Endothelial cell of umbilical vein (primary cell): ENCODE measurements at places on chromosomes 2 and 18. TPM values are rescaled to one million over a fixed set of nuclear protein-coding genes. Genes with fewer than 3 reads are reported as not detected.

GCG gene
- not detected in 2 replicates for total RNA-seq

GRCh38 chr2:107376909-107377308 lies 449.8 kb upstream of the RGPD4 start:
- no peak overlapping the region for H3K27ac ChIP-seq
- H3K4me1 ChIP-seq = no peaks in the 10 kb centered on the region
- no peak for DNase-seq

RAB12 gene
- total RNA-seq = 42.0 and 45.4 TPM in 2 replicates

- H3K27ac ChIP-seq = no peak overlapping the region
- H3K4me3 ChIP-seq = no peak overlapping the region
- H3K36me3 ChIP-seq = no peaks in the 10 kb centered on the region
- DNase-seq = no peak
- H3K4me1 ChIP-seq = peaks cover 11% of the 10 kb centered on the region
Measured at GRCh38 chr2:239262484-239263230, 138.2 kb downstream of the HDAC4 start.

VPS54 gene
- 17.6 and 17.7 TPM in 2 replicates for total RNA-seq

IL1R1 gene
- 2.9 and 5.5 TPM in 2 replicates for total RNA-seq

- H3K4me1 ChIP-seq = no peaks in the 10 kb centered on the region
- no peak overlapping the region for H3K4me3 ChIP-seq
- H3K27me3 ChIP-seq = no peaks in the 10 kb centered on the region
- DNase-seq = no peak
- no peak overlapping the region for H3K27ac ChIP-seq
Measured at GRCh38 chr18:43800584-43800983, 523.3 kb upstream of the SYT4 start.

SIGLEC15 gene
- total RNA-seq = not detected in 2 replicates

- H3K36me3 ChIP-seq = no peaks in the 10 kb centered on the region
- peak overlapping the region; percentile 62 for H3K27ac ChIP-seq
- no peak for DNase-seq
- H3K27me3 ChIP-seq = no peaks in the 10 kb centered on the region
- no peak overlapping the region for H3K4me3 ChIP-seq
- peaks cover 46% of the 10 kb centered on the region for H3K4me1 ChIP-seq
Measured at GRCh38 chr2:172969166-172969565, 106.5 kb upstream of the MAP3K20 start.

SPDYA gene
- total RNA-seq = 0.92 and 1.6 TPM in 2 replicates

DNA sequence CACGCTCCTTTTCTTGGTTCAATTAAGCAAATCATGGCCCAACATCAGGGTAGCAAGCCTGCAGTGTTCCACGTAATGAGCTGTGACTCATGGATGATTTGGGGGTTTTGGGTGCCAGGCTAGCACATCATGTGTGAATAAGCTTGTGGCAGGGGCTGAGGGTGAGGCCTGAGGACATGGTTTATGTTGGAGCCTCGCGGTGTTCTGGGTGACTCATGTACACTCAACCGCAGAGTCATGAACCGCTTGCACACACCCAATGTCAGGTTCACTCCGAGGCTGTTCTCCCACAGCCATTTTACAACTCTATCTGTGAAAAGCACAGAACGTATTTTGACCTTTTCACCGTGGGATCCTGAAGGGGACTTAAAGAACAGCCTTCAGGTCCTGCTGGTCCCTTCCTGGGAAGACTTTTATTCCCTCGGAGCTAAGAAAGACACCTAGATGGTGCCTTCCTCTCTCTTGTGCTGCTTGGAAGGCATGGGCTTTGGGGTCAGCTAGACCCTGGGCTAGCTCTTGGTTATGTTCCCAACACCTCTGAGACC lies 139.9 kb upstream of the ZEB2 start:
- DNase-seq = no peak
- no peak overlapping the region for H3K27ac ChIP-seq
- H3K36me3 ChIP-seq = no peaks in the 10 kb centered on the region

DNA sequence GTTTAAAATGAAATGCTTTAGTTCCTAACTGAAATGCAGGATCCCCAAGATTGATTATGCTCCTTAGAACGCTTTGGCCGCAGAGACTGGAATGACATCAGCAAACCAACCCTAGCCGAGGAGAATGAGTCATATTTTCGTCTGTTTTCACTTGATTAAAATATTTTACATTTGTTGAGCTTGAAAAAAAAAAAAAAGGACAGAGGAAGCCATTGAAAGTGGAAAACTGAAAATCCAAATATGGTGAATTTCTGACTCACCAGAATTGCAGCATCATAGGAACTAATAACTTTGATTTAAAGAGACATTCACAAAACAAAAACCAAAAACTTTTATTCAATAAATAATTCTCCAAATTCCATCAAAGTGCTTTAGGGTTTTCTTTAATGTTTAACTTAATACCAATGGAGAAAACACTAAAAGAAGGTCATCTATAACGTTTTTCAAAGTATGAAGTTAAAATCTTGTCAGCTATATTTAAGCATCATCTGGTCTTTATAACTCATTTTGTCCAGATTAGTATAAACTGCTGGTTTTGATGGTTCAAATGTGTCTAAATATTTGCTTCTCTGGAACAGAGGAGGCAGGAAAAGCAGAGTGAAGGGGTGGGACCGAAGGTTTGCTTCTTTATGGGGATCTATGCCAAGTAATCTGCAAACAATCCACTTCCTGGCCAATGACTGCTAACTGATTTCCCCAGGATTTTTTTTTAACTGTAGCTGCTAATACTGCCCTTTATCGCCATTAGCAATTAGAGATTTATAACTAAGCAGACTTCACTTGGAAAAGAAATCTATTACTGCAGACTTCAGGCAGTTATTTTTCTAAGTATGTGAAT lies 30.9 kb upstream of the COL5A2 start:
- H3K36me3 ChIP-seq = no peaks in the 10 kb centered on the region
- peak overlapping the region; percentile 95 for H3K27ac ChIP-seq
- DNase-seq = peak; percentile 94
- no peaks in the 10 kb centered on the region for H3K27me3 ChIP-seq
- peaks cover 35% of the 10 kb centered on the region for H3K4me1 ChIP-seq
- peak overlapping the region; percentile 68 for H3K4me3 ChIP-seq

UGT1A4 gene
- total RNA-seq = not detected in 2 replicates

GRCh38 chr2:20525041-20526035 lies 78.5 kb downstream of the RHOB start:
- H3K4me1 ChIP-seq = peaks cover 7% of the 10 kb centered on the region
- H3K36me3 ChIP-seq = no peaks in the 10 kb centered on the region
- H3K27ac ChIP-seq = no peak overlapping the region
- DNase-seq = no peak

DNA sequence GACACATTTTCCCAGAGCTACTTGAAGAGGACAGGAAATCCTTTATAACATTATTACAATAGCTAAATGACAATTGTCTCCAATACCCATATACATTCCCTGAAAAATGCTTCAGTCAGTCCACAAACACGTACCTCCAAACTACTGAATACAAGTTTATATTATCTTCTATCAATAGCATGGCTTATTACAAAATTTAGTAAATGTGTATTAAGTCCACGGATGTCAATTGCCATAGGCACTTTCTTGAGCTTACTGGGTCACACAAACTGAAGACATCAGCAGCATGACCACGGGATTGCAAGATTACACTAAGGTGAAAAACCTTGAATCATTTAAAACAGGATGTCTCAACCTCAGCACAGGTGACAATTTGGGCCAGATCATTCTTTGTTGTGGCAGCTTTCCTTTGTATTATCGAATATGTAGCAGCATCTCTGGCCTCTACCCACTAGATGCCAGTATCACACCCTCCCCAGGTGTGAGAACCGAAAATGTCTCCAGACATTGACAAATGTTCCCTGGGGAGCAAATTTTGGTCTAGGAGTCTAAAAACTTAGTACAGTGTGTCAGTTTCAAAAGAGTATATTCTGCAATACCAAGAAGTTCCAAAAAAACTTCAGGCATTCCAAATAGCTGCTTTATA lies 1.4 kb downstream of the MBD2 start:
- H3K27ac ChIP-seq = peak overlapping the region; percentile 58
- no peaks in the 10 kb centered on the region for H3K36me3 ChIP-seq
- H3K4me1 ChIP-seq = peaks cover 23% of the 10 kb centered on the region
- H3K4me3 ChIP-seq = peak overlapping the region; percentile 63
- DNase-seq = no peak

- no peaks in the 10 kb centered on the region for H3K36me3 ChIP-seq
- no peak for DNase-seq
- H3K27ac ChIP-seq = no peak overlapping the region
- no peaks in the 10 kb centered on the region for H3K27me3 ChIP-seq
- H3K4me1 ChIP-seq = no peaks in the 10 kb centered on the region
Measured at GRCh38 chr18:66550366-66550765, 53.5 kb downstream of the CDH19 start.

DNA sequence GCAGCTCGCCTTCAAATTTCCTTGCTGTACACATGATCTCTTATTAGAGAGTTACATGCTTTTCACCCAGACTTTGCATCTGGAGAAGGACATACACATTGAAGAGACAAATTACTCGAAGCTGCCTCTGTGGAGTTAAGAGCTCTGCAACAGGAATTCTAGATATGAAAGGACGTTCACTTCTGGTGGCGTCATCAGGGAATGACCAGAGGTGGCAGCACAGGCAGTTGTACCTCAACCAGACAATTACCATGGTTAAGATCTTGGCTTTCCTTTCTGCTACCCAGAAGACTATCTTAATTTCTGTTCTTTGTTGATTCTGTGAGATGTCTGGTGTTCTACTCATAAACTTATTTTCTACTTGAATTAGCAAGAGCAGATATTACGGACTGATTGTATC lies 39.1 kb upstream of the MC4R start:
- DNase-seq = no peak
- H3K4me1 ChIP-seq = no peaks in the 10 kb centered on the region
- no peaks in the 10 kb centered on the region for H3K27me3 ChIP-seq

DNA sequence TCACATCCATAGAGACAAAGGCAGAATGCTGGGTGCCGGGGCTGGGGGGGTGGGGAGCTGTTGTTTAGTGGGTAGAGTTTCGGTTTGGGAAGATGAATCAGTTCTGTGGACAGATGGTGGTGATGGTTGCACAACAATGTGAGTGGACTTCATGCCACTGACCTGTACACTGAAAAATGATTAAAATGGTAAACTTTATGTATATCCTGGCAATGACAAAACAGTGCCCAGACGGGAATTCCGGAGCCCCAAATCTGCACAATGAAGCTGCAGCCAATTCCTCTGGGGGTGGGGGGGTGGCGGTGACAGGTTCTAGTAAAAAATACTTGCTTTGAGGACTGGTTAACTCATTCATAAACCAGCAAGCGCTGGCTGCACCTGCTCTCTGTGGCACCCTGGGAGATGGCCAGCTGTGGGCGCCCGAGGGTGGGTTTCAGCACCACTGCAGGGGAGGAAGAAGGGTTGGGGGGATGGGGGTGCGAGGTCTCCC lies 81.8 kb upstream of the HPCAL1 start:
- no peaks in the 10 kb centered on the region for H3K27me3 ChIP-seq
- no peaks in the 10 kb centered on the region for H3K36me3 ChIP-seq

- no peak overlapping the region for H3K27ac ChIP-seq
- no peak for DNase-seq
- no peaks in the 10 kb centered on the region for H3K27me3 ChIP-seq
- no peaks in the 10 kb centered on the region for H3K4me1 ChIP-seq
- no peaks in the 10 kb centered on the region for H3K36me3 ChIP-seq
Measured at GRCh38 chr2:181352158-181352557, 105.0 kb upstream of the ITGA4 start.

DNA sequence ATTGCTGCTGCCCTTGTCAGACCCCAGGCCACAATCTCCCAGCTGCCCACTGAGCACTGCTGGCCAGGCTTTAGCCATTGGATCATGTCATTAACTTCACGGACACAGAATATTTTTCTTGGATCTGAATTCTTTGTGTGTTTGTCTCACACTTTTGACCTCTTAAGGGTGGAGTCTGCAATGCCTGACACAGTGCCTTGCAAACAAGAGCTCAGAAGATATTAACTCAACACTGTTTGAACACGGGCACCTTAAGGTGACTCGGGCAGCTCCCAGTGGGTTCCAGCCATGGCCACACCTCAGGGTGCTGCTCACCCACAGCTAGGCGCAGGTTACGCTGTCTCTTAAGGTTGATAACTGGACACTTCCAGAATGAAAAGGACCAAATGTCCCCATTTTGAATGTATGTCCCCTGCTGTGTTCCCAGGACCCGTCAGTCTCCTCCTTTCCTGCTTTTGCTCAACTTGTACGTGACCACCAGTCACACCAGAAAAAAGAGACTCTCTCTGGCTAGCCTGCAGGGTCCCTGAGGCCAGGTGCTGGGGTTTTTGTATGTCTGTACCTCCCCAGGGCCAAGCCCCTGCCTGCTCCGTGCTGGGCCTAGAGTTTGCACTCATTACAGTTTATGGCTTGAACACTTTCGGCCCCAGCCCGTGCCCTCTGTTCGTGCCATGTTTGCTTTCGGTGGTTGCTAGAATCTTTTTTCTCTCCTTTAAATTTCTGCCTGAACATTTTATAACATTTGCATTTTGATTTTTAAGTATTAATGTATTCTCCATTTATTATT lies 33.4 kb upstream of the TMEM131 start:
- H3K4me3 ChIP-seq = no peak overlapping the region
- no peaks in the 10 kb centered on the region for H3K4me1 ChIP-seq
- no peak for DNase-seq
- no peaks in the 10 kb centered on the region for H3K36me3 ChIP-seq
- H3K27ac ChIP-seq = no peak overlapping the region

DNA sequence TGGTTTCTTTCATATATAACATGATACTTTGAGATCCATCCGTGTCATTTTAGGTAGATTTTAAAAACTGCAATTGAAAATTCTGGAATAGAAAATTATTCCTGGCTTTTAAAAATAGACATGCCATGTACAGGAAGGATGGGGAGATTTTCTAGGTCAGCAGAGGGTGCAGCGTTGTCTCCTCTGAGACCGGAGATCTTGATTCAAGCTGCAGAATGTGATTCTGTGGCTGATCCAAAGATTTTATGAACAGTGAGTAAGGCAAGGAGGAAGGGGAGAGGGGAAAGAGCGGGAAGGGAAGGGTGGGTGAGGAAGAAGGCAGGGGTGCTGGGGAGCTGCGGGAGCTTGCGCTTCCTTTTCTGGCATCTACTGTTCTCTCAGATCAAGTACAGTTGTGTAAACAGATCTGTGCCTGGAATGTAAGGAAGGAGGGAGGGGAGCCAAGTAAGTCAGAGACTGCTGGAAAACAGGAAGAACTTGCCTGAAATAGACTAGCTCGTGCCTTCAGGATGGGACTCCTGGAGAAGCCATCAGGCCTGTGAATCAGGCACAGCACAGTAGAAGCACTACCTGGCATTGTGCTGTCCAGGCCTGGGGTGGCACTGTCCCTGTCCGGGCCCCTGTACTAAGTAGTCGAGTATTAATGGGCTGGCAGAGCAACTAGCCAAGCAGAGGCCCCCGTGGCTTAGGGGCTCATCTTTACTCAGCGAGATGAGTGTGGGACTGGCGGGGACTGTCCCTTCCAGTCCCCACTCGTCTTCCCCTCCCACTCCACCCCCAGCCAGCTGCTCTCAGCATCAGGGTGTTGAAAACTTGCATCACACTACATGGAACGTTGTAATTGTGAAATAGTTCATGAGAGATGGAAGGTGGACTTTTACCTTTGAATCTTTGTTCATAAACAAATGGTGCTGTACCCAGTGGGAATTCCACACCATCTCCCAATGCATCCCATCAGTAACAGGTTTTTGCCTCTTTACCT lies 163.5 kb downstream of the UXS1 start:
- H3K27me3 ChIP-seq = no peaks in the 10 kb centered on the region
- DNase-seq = peak; percentile 86
- no peak overlapping the region for H3K27ac ChIP-seq
- H3K36me3 ChIP-seq = no peaks in the 10 kb centered on the region

- H3K4me1 ChIP-seq = no peaks in the 10 kb centered on the region
- H3K4me3 ChIP-seq = no peak overlapping the region
- no peak for DNase-seq
- no peak overlapping the region for H3K27ac ChIP-seq
- no peaks in the 10 kb centered on the region for H3K36me3 ChIP-seq
Measured at GRCh38 chr2:213679894-213680293, 395.6 kb downstream of the SPAG16 start.
